ENCODE measurements at places on chromosomes 6 and 20.

GRCh38 chr6:16649890-16650289 lies 111.4 kb downstream of the ATXN1 start:
- no peak for DNase-seq

DNA sequence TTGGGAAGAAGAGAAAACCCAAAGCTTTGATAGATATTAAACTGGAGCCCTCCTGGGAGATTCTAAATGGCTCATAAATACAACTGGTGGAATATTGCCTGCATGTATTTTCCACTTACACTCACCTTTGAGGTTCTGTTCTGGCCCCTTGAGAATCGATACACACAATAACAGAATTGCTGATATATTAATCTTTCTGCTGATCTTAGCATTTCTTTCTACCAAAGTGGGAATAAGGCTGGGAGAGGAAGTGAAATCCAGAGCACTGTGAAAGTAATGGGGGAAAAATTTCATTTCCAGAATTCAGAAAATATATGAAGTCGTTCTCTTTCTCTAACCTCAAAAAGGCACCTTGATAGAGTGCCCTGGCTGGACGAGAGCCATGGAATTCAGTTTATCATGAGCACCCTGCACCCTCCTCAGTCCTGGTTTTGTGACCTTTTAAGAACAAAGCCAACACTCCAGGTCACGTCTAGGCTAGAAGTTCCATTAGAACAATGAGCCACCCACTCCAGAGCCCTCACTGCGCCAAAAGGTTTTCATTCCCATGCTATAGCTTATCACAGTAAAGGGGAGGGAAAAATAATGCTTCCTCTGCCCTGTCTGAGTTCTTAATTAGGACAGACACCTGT lies 244.5 kb downstream of the CD83 start:
- no peak for DNase-seq

GRCh38 chr6:71473926-71474325 lies 185.3 kb downstream of the OGFRL1 start:
- no peak for DNase-seq

DNA sequence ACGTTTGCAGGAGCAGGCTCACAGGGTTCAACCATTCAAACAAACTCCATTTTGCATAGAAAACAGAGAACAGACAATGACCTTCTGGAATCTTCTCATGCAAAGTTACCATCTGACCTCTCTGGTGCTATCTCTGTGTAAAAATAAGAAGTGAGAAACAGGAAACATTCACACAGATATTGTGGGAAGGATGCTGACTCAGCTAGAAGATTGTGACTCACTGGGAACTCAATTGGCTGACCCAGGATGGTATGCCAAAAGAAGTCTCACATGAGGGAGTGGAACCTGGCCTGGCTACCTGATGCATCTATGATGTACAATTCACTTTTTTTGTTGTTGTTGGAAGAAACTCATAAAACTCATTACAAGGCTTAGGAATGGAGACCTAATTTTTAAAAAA lies 61.1 kb upstream of the TBX18 start:
- no peak for DNase-seq

GRCh38 chr6:113750151-113750855 lies 106.8 kb upstream of the MARCKS start:
- no peak for DNase-seq

- no peak for DNase-seq
Measured at GRCh38 chr6:105301072-105301503, 101.8 kb downstream of the PREP start.

DNA sequence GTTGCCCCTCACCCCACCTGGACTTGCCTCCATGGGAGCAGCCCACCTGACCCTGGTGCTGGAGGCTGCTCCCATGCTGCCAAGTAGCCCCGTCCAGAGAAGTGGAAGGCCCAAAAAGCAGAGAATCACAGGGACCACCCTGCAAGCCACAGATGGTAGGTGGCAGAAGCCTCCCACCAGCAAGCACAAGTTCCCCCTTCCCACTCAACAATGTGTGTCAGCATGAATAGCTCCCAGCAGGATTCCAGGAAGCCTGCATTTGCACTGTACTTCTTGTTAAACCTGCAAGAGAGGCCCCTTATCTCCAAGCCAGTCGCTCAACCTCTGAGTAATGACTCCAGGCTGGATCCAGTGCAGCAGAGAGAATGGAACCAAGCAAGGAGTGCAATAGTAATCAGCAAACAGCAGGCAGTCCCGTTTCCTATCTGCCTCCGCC lies 180.8 kb upstream of the CST7 start:
- DNase-seq, result no peak

GRCh38 chr20:9332791-9333479 lies 181.5 kb upstream of the LAMP5 start:
- no peak for DNase-seq

GRCh38 chr6:142121342-142121741 lies 11.4 kb upstream of the GJE1 start:
- DNase-seq, result no peak

GRCh38 chr6:145865595-145865994 lies 51.0 kb upstream of the FBXO30 start:
- DNase-seq, result no peak
